HFFc6 (cell line): ENCODE measurements at places on chromosomes 6 and 20. TPM values are rescaled to one million over a fixed set of nuclear protein-coding genes. Genes with fewer than 3 reads are reported as not detected.

The OLIG3 gene
- total RNA-seq: not detected in 3 replicates

The NHLRC1 gene
- 0.99 to 1.9 TPM (median 1.2 TPM) in 3 replicates for total RNA-seq

The GABRR1 gene
- not detected in 3 replicates for total RNA-seq

The MAK gene
- total RNA-seq: not detected in 3 replicates

The CST4 gene
- total RNA-seq: not detected in 3 replicates

The ENPP1 gene
- total RNA-seq: 38.5 to 40.4 TPM (median 39.5 TPM) in 3 replicates

The PCSK2 gene
- not detected in 3 replicates for total RNA-seq

The GMEB2 gene
- total RNA-seq: 11.8 to 13.4 TPM (median 11.8 TPM) in 3 replicates

DNA sequence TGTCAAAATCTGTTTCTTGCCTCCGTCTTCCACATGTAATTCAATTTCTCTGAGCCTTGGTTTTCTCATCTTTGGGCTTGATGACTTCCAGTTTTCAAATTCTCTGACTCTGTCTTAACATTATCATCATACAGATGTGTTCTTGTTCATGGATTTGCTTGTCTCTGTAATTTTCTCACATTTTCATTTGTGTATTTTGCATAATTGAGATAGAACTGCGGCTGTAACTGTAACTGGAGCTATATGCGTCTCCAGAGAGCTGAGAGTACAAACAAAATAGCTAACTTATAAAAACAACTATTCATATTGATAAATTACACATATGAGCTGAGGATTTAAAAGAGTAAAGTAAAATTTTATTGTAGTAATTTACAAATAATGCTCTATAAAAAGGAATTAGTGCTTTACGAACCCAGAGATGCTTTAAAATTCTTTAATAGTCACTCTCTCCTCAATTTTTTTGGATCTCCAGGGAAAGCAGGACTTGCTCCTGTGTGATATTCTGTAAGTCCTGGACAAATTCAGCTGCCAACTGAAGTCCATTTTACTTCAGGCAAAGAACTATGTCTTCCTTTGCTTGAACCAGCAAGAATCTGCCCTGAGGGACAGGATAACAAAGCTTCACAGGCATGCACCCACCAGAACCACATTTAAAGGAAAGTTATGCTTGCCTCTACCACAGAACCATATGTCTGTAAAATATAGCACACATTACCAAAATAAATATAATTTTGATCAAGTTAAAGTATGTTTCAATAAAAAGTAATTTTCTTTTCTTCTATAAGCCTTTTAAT is 288.3 kb downstream of the KHDC1L start:
- H3K27ac ChIP-seq: no peak overlapping the region
- no peak for DNase-seq
- peaks cover 32% of the 10 kb centered on the region for H3K4me1 ChIP-seq
- peaks cover 3% of the 10 kb centered on the region; the same call in 1 of the 2 replicates for H3K27me3 ChIP-seq
- H3K36me3 ChIP-seq: peaks cover 12% of the 10 kb centered on the region

- no peak overlapping the region for H3K27ac ChIP-seq
- no peaks in the 10 kb centered on the region for H3K4me1 ChIP-seq
- H3K27me3 ChIP-seq: no peaks in the 10 kb centered on the region
Measured at GRCh38 chr20:16115911-16116552, 457.2 kb downstream of the KIF16B start.

DNA sequence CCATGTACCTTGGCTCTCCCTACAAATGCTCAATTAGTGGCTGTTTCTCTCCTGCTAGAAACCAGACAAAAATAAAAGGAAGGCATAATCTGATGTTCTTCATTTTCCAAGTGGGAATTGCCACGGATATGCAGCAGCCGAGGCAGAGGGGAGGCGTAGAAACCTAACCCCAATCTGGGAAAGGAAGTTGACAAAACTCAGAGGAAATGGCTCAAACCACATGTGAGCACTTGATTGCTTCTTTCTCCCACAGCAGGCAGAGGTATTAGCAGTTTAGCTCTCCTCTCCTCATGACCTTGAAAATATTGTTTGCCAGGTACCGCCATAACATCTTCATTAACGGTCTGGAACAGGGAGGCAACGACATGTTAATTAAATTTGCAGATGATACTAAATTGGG is 3.8 kb upstream of the MLN start:
- no peaks in the 10 kb centered on the region for H3K36me3 ChIP-seq
- H3K4me3 ChIP-seq: no peak overlapping the region
- peaks cover 43% of the 10 kb centered on the region for H3K27me3 ChIP-seq
- H3K27ac ChIP-seq: no peak overlapping the region

DNA sequence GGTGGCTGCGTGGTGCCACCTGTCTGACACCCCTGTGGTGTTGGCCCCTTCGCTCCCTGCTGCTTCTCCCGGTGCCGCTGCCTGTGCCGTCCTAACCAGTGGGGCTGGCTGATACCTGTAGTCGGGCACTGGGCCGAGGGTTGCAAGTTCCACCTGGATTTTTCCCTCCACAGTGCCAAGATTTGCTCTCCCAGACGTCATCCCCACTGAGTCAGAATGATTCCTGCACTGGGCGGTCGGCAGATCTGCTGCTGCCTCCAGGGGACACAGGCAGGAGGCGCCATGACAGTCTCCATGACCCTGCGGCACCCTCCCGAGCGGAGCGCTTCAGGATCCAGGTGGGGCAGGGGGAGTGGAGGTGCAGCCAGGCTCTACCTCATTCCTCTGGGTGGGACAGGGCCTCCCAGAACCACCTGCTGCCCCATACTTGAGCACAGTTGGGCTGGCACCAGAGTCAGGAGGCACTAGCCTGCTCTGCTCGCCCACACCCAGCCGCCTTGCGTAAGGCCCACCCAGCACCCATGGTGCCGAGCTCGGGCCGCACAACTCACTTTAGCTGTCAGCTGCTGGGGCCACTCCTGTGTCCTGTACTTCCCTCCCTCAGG is 60.2 kb downstream of the TCP11 start:
- peaks cover 7% of the 10 kb centered on the region for H3K27me3 ChIP-seq
- no peaks in the 10 kb centered on the region for H3K36me3 ChIP-seq
- H3K27ac ChIP-seq: no peak overlapping the region
- H3K4me3 ChIP-seq: no peak overlapping the region; the same call in 1 of the 2 replicates
- H3K4me1 ChIP-seq: peaks cover 12% of the 10 kb centered on the region

DNA sequence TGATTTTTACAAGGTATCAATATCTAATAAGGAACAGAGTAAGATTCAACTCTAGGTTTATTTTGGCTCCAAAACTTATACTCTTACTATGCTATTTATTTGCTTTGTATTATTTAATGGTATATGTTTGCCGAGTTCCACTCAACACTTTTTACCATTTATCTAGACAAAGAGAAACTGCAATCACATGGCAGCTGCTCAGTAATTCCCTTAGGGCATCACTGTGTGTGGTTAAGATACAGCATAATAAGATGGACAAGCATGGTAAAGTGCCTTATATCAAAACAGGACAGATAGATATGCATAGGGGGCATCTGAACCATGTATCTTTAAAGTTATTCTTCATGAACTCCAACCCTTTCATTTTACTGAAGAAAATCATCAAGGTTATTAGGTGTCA is 483.0 kb upstream of the ID4 start:
- H3K27ac ChIP-seq: no peak overlapping the region
- H3K36me3 ChIP-seq: no peaks in the 10 kb centered on the region
- no peak overlapping the region for H3K4me3 ChIP-seq
- H3K27me3 ChIP-seq: no peaks in the 10 kb centered on the region; the same call in 1 of the 2 replicates
- H3K4me1 ChIP-seq: no peaks in the 10 kb centered on the region
- no peak for DNase-seq

DNA sequence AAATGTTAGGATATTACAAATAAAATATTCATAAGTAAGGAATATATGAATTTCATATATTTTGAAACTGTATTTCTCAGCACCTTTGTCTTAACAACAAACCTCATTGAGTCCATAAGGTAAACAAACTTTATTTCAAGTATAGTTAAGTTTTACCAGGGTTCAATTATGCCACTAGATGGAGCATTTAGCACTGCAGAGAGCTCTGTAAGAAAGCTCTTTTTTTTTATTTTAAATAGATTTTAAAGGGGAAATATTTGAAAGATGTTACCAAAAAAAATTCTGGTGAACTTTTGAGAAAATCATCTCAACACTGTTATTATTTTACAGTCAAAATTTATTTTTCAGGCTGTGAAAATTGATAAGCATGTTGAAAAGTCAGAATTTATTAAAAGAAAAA is 955.2 kb upstream of the EYS start:
- no peaks in the 10 kb centered on the region for H3K4me1 ChIP-seq
- no peak overlapping the region for H3K27ac ChIP-seq
- H3K36me3 ChIP-seq: no peaks in the 10 kb centered on the region
- H3K27me3 ChIP-seq: no peaks in the 10 kb centered on the region
- DNase-seq: no peak

DNA sequence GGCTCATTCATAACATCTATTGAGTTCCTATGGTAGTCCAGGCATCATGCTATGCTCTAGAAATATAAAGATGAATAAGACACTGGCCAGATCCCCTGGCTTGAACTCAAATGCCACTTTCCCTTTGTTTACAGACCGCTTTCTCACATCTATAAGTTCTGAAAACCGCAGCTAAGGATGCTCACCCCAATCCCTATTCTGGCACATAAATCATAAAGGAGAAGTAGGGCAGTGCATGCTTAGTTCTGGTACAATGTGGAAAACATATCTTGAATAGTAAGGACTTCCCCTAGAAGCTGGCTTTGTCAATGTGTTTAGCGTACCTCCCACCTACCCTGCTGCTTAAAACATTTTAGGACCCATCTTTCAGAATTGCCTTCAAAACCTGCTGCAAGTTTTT is 26.4 kb downstream of the MRS2 start:
- no peaks in the 10 kb centered on the region for H3K27me3 ChIP-seq
- DNase-seq: no peak
- H3K4me1 ChIP-seq: peaks cover 36% of the 10 kb centered on the region
- no peak overlapping the region for H3K4me3 ChIP-seq
- 0 out of 2 replicates have a peak overlapping the region, but pooled peaks have one; percentile 59 for H3K27ac ChIP-seq

DNA sequence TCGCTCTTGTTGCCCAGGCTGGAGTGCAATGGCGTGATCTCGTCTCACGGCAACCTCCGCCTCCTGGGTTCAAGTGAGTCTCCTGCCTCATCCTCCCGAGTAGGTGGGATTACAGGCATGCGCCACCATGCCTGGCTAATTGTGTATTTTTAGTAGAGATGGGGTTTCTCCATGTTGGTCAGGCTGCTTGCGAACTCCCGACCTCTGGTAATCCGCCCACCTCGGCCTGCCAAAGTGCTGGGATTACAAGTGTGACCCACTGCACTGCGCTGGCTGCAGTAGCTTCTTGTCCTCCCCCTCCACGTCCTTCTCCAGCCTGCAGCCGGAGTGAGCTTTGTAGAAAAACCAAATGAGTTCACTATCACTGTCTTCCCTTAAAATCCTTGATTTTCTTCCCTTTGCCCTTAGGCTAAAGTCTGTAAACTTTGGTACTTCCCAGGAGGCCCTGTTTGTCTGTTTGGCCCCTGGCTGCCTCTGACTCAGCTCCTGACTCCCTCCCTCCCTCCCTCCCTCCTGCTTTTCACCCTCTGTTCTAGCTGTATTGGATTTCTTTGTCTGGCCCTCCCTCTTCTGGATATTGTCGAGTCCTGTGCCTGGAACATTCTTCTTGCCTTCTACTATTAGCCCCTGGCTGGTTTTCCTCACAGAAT is 12.9 kb downstream of the PARD6B start:
- peak; percentile 85 for DNase-seq
- no peaks in the 10 kb centered on the region; the same call in 1 of the 2 replicates for H3K27me3 ChIP-seq
- no peaks in the 10 kb centered on the region for H3K36me3 ChIP-seq
- H3K4me1 ChIP-seq: peaks cover 47% of the 10 kb centered on the region
- H3K27ac ChIP-seq: peak overlapping the region; percentile 72

DNA sequence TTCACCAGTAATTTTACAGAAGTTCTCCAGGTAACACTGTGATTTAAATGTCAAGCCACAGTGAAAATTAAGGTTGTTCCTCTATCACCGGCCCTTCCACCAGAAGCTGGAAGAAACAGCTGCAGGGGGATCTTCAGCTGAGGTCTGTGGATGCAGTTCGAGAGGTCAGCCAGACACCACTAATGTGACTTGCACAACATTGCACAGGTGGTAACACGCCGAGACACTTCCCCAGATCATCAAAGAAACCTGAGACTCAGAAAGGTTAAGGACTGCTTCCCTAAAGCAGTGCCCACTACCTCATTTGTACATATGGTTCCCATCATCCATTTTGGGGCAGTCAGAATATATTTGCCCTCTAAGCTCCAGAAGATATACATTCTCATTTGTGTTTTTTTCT is 8.1 kb upstream of the SERPINB9 start:
- no peak overlapping the region for H3K4me3 ChIP-seq
- DNase-seq: no peak
- peaks cover 7% of the 10 kb centered on the region for H3K27me3 ChIP-seq
- H3K4me1 ChIP-seq: peaks cover 13% of the 10 kb centered on the region; the same call in 1 of the 2 replicates
- peaks cover 7% of the 10 kb centered on the region for H3K36me3 ChIP-seq

DNA sequence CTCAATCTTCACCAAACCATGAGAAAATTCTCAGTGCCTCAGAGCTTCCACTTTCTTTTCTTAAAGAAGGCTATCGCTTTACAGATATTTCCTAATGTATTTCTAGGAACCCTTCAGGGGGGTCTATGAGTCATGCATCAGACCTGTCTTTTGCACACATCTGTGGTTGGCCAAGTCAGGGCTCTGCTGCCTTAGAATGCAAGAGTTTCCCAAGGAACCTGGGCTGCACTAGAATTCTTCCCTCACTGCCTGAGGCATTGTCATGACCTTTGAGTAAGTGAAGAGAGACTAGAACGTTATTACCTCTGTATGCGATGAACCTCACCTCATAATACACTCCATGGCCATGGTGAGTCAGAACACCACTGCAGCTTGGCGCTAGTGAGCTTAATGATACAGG is 365.0 kb upstream of the ID4 start:
- peak; percentile 90 for DNase-seq
- peaks cover 7% of the 10 kb centered on the region; the same call in 1 of the 2 replicates for H3K27me3 ChIP-seq
- no peak overlapping the region for H3K4me3 ChIP-seq
- H3K36me3 ChIP-seq: 0 out of 2 replicates have a peak, but pooled peaks cover 5% of the 10 kb centered on the region

DNA sequence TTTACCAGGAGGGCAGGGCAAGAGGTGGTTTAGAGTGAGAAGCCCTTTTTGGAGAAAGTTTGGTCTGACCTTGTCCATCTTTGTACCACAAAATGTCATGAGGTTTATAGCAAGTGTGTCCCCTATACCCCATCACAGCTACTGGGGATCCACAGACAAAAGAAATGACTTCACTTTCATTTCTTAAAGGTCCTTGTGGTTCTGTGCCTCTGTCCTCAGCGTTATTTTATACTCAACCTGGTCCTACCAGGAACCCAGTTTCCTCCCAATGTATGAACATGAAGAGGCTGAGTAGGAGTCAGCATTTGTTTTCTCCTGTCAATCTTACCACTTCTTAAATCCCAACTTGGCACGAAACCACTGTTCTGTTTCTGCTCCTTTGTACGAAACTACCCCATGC is 157.6 kb downstream of the NFATC2 start:
- H3K4me3 ChIP-seq: no peak overlapping the region
- H3K27me3 ChIP-seq: no peaks in the 10 kb centered on the region
- no peaks in the 10 kb centered on the region for H3K36me3 ChIP-seq
- no peak overlapping the region for H3K27ac ChIP-seq
- no peak for DNase-seq

DNA sequence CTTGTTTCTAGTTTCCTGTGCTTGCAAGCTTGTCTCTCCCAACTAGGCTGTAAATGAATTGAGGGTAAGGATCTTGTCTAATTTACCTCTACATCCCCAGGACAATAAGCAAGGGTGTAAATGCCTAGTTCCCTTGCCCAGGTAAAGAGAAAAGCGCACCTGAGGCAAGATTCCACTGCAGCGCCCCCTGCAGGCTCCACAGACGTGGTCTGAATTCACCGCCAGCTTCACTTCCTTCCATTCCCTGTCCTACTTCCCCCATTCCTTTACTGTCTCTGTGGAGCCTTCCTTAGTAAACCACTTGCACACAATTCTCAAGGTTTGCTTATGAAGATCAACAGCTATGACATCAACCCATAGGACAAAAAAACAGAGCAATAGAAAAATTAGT is 42.3 kb downstream of the ANKEF1 start:
- no peak for DNase-seq
- H3K4me1 ChIP-seq: peaks cover 22% of the 10 kb centered on the region
- no peaks in the 10 kb centered on the region; the same call in 1 of the 2 replicates for H3K27me3 ChIP-seq
- no peaks in the 10 kb centered on the region for H3K36me3 ChIP-seq
- no peak overlapping the region for H3K27ac ChIP-seq
